Astrocyte (in vitro differentiated cells and primary cell): ENCODE measurements at places on chromosomes 3 and 15.

GRCh38 chr3:174462916-174463315 is 396.2 kb upstream of the NAALADL2 start:
- no peak for DNase-seq

- peak; percentile 74 for DNase-seq
Observed at GRCh38 chr15:36407647-36408046, 171.8 kb upstream of the CDIN1 start.

DNA sequence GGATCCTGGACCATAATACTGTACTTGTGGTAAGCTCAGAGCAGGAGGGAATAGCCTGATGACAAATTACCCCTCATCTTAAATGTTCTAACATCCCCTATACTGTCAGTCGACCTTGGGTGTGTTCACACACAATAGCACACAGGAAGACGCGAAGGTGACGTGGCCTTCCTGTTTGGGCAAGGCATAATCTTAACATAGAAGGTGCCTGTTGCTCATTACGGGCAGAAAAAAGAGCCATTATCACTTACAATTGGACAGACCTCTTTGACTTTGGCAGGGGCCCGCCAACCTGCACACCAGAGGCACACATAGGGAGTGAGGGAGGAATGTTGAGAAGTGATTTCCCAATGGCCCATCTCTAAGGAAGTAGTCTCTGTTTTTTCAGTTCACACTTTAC is 144.2 kb downstream of the ANO10 start:
- no peak for DNase-seq

GRCh38 chr3:89698208-89698830 is 590.9 kb downstream of the EPHA3 start:
- DNase-seq: no peak

GRCh38 chr15:85780225-85780985 is 14.3 kb downstream of the KLHL25 start:
- no peak for DNase-seq

DNA sequence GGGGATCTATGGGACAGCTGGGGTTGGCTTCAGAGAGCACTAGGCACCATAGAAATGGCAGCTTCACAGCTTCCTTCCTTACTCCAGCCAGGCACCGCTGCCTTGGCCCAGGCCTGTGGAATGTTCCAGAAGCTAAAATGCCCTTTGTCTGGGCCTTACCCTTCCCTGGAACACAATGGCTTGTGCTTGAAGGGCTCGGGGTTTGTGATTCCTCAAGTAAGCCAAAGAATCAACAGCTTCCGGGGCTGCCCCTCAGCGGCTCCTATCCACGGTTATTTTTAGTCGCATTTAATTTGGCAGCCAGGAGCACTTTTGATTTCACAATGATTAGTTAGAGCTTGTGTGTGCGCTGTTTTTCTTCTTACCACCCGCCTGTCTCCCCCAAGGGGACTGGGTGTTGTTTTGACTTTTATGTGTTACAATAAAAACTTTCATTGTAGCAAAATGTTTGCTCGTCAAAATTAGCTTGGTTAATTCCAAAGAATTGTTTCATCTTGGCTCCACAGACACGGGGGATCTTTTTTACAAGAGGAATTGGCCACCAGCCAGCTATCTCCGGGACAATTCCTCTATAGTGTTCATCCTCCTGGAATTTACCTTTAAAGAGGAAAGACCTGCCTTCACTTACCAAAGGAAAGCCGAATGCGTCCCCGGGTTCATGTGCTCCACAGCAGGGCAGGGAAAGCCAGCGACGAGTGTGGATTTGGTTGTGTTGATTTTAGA is 73.8 kb downstream of the TLE3 start:
- peak; percentile 59 for DNase-seq

- DNase-seq: no peak
Observed at GRCh38 chr15:48225771-48226170, 19.7 kb downstream of the SLC12A1 start.

GRCh38 chr3:184171562-184171961 is 3.1 kb upstream of the AP2M1 start:
- peak; percentile 80 for DNase-seq

DNA sequence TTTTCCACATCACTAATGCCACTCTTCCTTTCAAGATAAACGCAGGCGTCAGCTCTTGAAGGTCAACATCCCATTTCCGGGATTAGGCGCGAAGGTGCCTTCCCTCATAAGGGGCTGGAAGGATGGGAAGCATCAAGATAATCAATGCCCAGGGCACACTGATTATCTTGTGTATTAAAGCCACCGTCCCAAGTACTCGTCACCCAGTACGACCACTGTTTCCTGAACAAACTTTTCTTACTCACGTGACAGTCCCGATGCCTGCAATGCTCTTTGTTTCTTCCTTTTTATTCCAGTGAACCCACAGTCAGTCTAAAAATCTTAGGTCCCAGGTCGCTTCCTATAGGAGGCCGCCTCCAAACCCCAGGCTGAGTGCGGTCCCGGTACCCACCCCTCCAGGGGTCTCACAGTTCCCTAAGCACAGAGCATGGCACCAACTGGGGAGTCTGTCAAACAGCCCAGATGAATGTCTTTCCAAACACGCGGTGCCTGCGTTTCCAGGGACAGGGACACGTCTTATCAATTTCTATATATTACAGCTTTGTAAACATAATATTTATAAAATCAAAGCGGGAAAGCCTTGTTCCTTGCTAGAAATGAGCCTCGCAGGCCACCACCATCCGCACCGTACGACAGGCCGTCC is 589 bp downstream of the ANAPC13 start:
- DNase-seq: no peak

DNA sequence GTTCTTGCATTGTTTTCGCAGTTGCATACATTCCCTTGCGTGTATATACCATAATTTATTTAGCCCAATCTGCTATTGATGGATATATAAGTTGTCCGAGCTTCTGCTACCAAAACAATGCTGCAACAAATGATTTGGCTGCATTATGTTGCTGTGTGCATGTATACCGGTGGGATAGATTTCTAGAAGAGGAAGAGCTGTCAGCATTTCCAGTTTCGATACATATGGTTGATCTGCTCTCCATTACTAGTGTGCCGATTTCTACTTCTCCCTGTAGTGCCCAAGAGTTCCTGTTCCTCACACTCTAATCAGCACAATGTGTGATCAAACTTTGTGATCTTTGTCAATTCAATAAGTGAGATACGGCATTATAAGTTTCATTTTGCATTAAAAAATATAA is 92.8 kb upstream of the NMNAT3 start:
- no peak for DNase-seq

DNA sequence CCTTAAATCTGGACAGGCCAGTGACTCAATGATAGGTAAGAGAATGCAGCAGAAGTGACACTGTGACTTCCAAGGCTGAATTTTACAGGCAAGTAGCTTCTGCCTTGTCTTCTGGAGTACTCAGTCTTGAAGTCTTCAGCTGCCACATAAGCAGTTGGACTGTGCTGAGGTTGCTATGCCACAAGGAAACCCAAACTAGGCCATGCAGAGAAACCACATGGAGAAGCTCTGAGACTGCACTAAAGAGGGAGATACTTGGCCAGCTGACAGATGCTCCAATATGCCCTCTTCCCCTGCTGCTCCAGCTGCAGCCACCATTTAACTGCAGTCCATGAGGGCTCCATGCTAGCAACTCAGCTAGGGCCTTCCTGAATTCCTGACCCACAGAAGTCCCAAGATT is 119.4 kb upstream of the GADL1 start:
- DNase-seq: no peak

DNA sequence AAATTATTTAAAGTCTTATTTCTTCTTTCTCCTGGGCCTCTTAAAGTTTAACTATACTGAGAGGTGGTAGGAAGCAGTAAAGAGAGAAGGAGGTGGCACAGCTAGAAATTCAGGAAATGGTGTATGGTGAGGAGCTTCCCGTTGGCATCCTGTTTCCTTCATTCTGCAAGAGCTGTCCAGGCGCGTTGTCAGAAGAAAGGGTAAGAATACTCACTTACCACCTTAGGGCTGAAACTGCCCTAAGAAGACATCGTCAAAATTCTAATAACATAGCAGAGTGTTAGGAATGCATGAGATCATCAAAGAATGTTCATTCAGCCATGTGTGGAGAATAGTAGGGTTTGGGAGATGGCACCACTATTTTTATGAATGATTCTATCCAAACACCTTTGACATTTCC is 699.6 kb downstream of the MCTP2 start:
- no peak for DNase-seq

- DNase-seq: no peak
Observed at GRCh38 chr15:39156166-39156565, 424.7 kb upstream of the THBS1 start.

DNA sequence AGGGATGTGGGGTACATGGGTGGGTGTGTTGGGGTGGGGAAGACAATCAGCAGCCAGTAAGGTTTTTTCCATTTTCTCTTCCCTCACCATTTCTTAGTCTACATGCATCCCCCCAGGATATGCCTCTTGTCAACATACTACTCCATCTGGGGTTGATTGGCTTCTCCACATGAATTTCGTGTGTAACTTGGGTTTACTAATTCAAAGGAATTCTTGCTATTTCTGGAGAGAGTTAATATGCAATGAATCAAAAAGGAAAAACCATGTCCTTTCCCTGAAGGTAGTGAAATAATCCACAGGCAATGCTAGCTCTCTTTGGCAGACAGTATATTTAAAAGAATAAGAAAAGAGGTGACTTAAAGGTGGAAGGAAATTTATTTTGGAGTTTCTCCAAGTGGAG is 198.4 kb downstream of the EBLN2 start:
- peak; percentile 13 for DNase-seq

DNA sequence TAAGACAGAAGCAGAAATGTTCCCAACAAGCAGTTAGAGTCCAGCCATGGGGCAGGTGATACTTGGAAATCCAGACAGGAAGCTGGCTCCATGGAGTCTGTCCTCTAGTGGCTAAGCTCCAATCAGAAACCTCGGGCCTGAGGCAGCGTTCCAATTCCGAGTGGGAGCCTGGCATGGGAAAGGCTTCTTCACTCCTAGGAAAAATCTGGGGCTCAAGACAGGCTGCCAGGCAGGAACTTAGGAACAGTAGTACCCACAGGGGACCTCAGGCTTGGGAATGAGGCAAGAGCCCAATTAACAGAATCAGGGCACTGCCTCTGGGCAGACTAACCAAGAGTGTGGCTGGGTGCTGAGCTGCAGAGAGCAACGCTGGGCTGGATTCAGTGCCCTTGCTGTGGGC is 6.2 kb upstream of the ATP13A4 start:
- DNase-seq: no peak

- DNase-seq: no peak
Observed at GRCh38 chr15:42403389-42403788, 44.1 kb downstream of the CAPN3 start.
